ENCODE measurements at places on chromosomes 7 and 10. TPM values are rescaled to one million over a fixed set of nuclear protein-coding genes. Genes with fewer than 3 reads are reported as not detected.

Gene RBM20
- not detected for total RNA-seq

Gene CLDN4
- 216 TPM for total RNA-seq

Gene TAS2R4
- total RNA-seq, result 4.3 TPM

Gene TMEM229A
- total RNA-seq, result not detected

Gene CYP26C1
- total RNA-seq, result not detected

Gene ZC3HAV1
- 32.6 TPM for total RNA-seq

Gene FGL2
- total RNA-seq, result 0.11 TPM

Gene AVPI1
- 21.2 TPM for total RNA-seq

Gene RRP12
- 17.7 TPM for total RNA-seq

Gene RBP3
- total RNA-seq, result not detected

Gene DEPP1
- total RNA-seq, result 1.2 TPM

Gene WDFY4
- total RNA-seq, result not detected

Gene ZNF853
- total RNA-seq, result 2.4 TPM

Gene ASB10
- not detected for total RNA-seq

Gene C10orf143
- total RNA-seq, result 1.4 TPM

Gene EBF3
- 5.1 TPM for total RNA-seq

Gene RNLS
- 10.2 TPM for total RNA-seq

Gene CPED1
- 0.39 TPM for total RNA-seq

Gene OR2A42
- total RNA-seq, result not detected

Gene FGF8
- not detected for total RNA-seq

Gene CDK5
- total RNA-seq, result 16.1 TPM

Gene SPDYE8
- total RNA-seq, result not detected

Gene PPP1R17
- not detected for total RNA-seq

Gene MSS51
- total RNA-seq, result 1.1 TPM

Gene ACSM6
- not detected for total RNA-seq

Gene KAZALD1
- 11.9 TPM for total RNA-seq

Gene BTAF1
- total RNA-seq, result 32.9 TPM

Gene C7orf57
- 0.39 TPM for total RNA-seq

Gene HTR7
- 0.39 TPM for total RNA-seq

Gene JCAD
- 43.5 TPM for total RNA-seq

Gene AGFG2
- total RNA-seq, result 11.8 TPM

Gene NANOS1
- 0.65 TPM for total RNA-seq

Gene BTBD16
- total RNA-seq, result not detected

Gene SPDYE5
- not detected for total RNA-seq

Gene LBX1
- not detected for total RNA-seq

Gene FKBP6
- total RNA-seq, result not detected

Measured in placental epithelial cell (primary cell).